ENCODE measurements at places on chromosomes 4 and X. TPM values are rescaled to one million over a fixed set of nuclear protein-coding genes. Genes with fewer than 3 reads are reported as not detected.

The CT45A5 gene
- polyA plus RNA-seq = not detected

The CLIC2 gene
- polyA plus RNA-seq = 3.7 TPM

The TAF7L gene
- polyA plus RNA-seq = 0.13 TPM

The SPIN4 gene
- 1.00 TPM for polyA plus RNA-seq

Data from stomach (tissue), 19 donors.